H7 (cell line): ENCODE measurements at places on chromosomes 7 and 10. TPM values are rescaled to one million over a fixed set of nuclear protein-coding genes. Genes with fewer than 3 reads are reported as not detected.

DNA sequence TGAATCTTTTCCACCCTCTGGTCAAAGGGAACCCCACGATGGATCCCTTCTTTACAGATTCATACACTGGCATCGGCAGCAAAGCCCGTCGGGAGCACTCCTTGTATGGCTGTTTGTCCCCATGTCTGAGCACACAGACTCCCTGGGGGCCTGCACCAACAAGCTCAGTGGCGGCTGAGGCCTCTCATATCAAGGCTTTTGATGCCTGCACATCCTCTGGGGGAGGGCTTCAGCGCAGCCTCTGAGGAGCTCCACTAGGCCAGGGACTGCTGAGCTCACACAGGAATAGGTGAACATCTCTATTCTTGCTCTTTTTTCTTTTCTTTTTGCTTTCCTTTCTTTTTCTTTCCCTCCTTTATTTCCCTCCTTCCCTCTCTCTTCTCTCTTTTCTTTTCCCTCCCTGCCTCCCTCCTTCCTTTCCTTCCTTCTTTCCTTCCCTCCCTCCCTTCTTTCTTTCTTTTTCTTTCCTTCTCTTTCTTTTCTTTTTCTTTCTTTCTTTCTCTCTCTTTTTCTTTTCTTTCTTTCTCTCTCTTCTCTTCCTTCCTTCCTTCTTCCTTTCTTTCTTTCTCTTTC is 174.6 kb downstream of the CCDC3 start:
- DNase-seq = no peak

- DNase-seq = no peak
Measured at GRCh38 chr10:95285556-95285955, 5.2 kb downstream of the PDLIM1 start.

- no peak for DNase-seq
Measured at GRCh38 chr10:116798859-116799258, 50.4 kb upstream of the ENO4 start.

SP8 gene
- 44.9 and 59.2 TPM in 2 replicates for total RNA-seq
